ENCODE measurements at places on chromosomes 12 and 14.

- DNase-seq, result peak; percentile 97
These were observed 419 bp upstream of the SH2B3 start for GRCh38 chr12:111405149-111405858.

DNA sequence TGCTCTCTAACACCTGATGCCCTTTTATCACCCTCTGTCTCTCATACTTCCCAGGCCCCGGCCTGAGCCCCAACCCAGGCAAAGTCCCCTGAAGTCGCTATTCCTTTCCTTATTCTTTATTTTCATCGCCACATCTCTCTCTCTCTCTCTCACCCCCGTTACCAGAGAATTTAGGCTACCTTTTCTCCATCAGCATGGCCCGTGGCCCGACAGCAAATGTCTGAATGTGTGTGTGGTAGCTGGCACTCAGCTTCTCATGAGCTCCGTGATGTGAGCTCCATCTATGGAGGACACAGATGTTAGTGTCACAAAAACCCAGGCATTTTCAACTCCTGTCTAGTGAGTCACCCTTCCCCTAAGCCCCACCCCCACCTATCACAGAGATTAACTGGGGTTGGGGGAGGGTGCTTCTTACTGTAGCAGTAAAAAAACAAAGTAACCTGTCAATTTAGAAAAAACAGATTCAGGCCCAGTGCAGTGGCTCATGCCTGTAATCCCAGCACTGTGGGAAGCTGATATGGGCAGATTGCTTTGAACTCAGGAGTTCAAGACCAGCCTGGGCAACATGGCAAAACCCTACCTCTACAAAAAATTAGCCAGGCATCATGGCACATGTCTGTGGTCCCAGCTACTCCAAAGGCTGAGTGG, 53.8 kb downstream of the VCPKMT start:
- no peak for DNase-seq

DNA sequence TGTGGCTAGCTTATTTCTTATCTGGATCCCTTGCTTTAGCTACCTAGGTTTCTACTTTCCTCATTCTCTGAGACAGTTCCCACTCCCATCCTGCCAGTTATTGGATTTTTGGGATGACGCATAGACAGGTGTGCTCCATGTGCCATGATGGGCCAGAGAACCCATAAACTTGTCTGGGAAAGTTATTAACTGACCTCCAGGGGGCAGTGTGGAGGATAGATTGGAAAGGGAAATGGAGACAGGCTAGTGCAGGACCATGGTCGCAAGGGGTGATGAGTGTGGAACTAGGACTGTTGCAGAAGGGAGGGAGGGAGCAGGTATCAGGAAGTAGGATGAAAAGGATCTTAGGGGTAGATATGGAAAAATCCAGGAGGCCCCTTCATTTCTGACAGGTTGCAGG, 80.3 kb downstream of the ESRRB start:
- DNase-seq, result no peak

GRCh38 chr12:93043877-93044209, 114.7 kb upstream of the EEA1 start:
- no peak for DNase-seq

DNA sequence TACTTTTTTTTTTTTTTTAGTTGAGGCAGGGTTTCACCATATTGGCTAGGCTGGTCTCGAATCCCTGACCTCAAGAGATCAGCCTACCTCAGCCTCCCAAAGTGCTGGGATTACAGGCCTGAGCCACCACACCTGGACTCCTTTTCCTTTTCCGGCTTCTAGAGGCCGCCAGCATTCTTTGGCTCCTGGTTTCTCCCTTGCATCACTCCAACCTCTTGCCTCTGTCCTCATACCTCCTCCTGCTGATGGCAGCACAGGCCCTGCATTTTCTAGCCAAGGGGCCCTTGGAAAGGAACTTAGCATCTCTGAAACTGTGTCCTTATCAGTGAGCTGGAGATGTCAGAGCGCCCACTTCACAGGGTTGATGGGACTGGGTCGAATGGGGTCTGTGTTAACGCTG, 53.3 kb downstream of the MAP1LC3B2 start:
- no peak for DNase-seq

DNA sequence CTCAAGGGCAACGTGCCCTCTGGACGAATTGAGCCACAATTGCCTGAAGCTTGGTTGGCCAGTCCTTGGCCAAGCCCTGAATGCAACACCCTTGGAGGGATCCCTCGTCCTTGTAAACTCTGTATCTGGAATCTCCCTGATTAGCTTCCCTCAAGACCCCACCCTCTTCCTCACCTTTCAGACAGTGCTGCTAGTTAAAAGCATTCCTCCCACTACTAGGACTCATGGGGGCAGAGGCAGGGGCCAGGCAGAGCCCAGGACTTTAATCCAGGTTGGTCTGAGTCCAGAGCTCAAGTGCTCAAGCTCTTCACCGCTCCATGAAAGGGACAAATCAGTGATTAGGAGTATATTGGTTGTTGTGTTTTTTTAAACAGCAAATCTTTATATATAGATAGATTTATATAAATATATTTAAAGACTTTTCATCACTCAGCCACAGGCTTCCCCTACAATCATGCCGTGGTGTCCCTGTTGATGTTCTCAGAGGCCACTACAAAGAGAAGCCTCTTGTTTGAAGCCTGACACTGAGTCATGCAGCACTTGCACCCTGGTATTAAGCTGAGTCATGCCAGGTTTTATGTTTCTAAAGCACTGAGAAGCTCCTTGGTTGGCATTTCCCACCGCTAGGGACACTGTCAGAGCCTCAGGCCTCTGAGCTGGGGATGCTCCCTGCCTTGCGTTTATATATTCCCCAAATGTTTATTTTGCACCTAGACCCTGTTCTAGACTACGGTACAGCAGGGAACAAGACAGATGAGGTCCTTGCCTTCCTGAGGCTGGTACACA, 53.8 kb upstream of the GSC start:
- DNase-seq, result no peak

DNA sequence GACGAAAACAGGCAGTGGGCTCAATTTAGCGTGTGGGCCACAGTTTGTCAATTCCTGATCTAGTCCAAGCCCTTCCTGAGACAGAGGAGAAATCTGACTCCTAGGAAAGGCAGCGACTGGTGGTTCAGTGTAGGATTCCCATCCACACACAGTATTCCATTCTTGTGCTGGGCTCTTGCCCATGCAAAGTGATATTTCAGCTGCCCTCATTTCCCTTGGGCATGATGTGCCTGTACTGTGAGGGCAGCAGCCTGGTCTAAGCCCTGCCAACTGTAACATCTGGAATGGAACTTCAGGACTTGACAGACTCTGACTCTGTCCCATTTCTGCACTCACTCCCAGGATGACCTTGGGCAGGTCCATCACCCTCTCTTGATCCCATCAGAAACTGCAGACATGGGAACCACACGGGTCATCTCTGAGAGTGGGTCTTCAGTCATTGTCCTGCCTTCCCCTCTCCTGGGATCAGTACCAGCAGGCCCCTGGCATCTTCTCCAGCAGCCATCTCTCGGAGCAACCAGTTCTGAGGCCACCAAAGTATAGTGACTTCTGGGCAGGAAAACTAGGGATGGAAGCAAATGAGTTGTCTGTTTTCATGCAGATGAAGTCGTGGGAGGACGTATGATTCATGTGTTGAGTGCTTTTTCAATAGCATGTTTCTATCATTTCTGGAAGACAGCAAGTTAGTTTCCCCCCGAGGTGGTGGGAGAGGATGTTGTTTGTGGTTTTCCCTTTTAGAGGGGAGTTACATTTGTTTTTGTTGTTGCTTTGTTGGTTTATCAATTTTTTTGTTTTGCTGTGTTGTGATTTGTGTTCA, 54.2 kb upstream of the BCL2L14 start:
- no peak for DNase-seq

GRCh38 chr14:51951656-51952055, 37.7 kb upstream of the RTRAF start:
- no peak for DNase-seq

- DNase-seq, result no peak
These were observed 163.0 kb upstream of the EEA1 start for GRCh38 chr12:93091886-93092648.

DNA sequence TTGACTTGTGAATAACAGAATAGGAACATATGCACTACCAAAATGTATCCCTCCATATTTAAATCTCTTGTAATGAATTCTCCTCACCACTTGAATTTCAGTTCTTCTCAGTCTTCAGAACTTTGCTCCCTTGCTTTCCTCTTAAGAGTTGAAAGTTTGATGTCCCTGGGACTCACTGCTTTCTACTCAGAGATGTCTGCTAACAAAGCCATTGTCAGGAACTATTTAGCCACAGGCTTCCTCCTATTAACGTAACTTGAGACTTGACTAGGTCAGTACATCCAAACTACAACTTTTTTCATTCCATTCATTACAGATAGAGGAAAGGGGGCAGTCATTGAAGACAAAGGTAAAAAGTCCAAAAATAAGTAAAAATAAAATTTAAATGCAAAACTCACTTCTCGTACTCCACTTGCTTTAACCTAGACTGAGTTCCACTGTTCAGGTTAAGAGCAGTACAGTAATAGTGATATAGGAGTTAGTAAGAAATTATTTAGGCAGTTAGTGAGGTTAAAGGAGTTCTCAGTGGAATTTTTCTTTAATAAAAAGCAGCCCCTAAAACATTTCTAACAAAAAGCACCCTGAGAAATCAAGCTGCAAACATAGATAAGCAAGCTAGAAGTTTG, 364.2 kb downstream of the SOX5 start:
- DNase-seq, result no peak

DNA sequence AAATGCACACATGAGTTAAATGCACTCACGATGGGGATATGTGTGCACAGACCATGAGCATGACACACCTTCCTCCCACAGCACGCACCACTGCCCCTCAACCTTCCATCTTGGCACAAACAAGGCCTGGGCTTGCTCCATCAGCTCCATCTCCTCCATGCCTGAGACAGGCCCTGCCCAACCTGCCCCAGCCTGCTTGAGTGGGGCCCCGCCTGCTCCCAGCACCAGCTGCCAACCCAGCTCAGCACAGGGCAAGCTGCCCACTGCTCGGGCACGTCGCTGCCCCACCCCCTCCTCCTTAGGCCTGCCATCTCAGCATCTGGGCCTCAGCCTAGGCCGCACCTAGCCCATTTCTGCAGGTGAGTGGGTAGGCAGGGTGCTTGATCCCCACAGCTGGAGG, 27.6 kb upstream of the KRT78 start:
- no peak for DNase-seq

GRCh38 chr12:79634957-79635471, 55.8 kb downstream of the PAWR start:
- no peak for DNase-seq

Data from cardiac septum (tissue), 1 donor.